ENCODE measurements at places on chromosomes 5 and 9.

DNA sequence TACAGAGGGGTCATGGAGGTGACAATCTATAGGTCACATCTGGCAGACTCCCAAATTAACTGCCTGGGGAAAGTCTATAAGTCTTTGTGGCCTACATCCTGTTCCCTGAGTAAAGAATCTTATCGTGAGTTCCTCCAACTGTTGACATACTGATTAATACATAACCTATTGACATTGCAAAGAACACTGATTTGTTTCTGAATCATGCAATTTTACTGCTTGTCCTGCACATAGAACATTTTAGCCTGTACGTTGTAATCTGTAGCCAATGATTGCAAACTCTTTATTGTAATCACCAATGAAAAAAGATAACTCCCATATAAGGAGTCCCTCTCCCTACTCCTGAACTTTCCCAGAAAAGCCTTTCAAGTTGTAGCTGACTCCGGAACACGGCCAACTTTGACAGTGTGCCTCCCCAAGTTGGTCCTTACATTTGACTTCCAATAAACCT is 18.8 kb upstream of the OR2K2 start:
- DNase-seq, result no peak

DNA sequence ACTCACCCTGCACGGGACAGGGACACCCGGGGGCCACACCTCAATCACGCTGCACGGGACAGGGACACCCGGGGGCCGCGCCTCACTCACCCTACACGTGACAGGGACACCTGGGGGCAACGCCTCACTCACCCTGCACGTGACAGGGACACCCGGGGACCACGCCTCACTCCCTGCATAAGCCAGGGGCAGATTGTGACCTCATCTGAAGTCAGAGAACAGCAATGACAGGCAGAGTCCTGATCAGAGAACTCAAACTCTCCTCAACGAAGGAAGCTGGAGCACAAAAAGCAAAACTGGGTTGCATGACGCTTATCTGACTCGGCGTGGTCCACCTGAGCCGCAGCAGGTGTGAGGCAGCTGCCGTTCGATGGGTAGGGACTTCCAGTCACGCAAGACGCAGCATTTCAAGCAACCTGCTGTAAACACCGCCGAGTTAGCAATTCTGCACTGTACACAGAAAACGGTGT is 3.2 kb downstream of the TERT start:
- no peak for DNase-seq

GRCh38 chr5:164354139-164354751 is 848.8 kb downstream of the MAT2B start:
- DNase-seq, result no peak

DNA sequence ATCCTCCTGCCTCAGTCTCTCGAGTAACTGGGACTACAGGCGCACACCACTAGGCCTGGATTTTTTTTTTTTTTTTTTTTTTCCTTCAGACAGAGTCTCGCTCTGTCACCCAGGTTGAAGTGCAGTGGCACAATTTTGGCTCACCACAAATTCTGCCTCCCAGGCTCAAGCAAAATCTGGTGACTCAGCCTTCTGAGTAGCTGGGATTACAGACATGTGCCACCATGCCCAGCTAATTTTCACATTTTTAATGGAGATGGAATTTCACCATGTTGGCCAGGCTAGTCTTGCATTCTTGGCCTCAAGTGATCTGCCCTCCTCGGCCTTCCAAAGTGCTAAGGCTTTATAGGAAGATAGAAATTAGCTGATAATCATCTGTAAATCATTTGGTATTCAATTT is 43.9 kb downstream of the NSA2 start:
- no peak for DNase-seq

DNA sequence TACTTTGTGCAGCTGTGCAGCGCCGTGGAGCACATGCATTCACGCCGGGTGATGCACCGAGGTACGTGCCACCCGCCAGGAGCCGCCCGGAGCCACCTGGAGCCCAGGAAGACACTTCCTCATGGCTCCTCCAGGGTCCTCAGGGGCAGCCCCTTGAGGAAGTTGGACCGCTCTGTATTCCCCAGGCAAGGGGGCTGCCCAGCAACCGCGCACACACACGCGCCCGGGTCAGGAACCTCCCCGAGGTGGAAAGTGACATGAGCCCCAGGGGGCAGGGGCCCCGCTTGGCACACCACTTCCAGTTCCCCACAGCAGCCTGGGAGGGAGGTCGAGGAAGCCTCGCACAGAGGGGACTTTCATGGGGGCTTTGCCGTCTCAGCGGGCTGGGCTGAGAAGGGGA is 68.6 kb downstream of the NEK6 start:
- DNase-seq, result no peak

DNA sequence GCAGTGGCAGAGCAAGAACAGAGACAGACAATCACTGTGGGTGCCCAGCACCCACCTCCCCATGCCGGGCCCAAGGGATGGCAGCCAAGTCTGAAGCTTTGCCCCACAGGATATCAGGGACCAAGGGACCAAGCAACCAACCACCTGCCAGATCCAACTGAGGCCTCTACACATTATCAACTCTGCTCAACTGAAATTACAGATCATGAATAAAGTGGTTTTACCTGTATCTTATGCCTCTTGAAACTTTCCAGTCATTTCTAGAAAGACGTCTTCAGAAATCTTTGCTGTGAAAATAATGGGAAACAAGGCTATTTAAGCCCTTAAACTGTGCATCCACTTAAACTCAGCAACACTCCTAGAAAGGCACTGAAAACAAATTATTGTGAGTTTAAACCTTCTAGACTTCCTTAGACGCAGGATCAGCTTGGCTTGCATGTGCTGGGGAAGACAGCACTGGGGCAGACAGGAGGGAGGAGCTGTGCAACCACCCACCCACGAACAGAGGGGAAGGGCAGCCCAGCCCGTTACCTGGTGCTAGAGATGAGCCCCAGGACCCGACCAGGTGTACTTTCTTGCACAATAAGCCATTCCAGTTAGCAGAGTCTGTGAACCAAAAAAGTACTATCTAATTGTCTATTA is 80.0 kb downstream of the SEMA4D start:
- no peak for DNase-seq

DNA sequence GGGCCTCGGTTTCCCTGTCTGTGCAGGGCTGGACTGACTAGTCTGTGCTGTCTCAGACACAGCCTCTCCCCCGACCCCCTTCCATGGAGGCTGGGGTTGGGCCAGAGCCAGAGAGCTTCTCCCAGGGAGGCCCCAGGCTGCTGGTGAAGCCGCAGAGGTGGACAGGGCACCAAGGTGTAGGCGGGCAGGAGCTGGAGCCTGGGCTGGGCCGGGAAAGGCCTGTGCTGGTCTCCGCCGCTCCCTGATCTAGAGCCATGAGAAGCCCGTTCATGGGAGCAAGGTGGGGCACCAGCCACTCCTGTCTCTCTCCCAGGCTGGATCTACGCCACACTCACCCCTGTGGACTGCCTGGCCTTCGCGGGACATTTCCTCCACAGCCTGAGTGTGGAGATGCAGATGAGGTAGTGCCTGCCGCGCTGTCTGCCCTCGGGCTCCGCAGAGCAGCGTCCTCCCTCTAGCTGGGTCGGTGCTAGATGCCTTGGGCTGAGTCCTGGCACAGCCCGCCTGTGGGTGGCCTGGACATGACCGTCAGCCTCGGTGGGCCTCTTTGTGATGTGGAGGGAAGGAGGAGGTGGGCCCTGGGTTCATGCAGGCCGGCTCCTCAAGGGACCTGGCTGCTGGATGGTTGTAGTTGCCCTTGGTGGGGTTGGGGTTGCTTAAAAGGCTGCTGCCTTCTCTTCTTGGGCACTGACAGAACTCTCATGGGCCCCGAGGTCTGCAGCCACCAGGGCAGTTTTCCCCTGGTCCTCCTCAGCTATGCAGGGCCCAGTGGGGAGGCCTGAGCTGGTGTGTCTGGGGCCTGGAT is 79.4 kb downstream of the PHF2 start:
- no peak for DNase-seq

GRCh38 chr5:151245680-151246219 is 7.2 kb upstream of the GM2A start:
- no peak for DNase-seq

GRCh38 chr5:82480331-82480730 is 202.2 kb upstream of the RPS23 start:
- DNase-seq, result no peak

DNA sequence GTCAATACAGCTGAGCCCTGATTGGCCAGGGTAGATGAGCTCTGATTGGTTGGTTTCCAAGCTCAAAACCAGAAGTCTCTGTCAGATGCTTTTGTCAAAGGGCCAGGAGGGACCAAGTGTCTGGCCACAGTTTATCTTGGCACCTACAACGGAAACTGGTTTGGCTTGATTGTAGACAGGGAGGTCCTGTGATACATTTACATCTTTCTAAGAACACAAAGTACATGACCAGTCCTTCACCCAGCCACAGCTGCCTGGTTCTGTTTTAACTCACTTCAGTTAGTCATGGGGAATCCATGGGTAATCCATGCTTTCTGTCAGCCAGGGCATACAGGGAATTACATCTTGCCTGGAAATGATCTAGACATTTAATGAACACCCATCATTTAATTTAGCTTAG is 171.2 kb downstream of the SLC12A2 start:
- DNase-seq, result no peak

DNA sequence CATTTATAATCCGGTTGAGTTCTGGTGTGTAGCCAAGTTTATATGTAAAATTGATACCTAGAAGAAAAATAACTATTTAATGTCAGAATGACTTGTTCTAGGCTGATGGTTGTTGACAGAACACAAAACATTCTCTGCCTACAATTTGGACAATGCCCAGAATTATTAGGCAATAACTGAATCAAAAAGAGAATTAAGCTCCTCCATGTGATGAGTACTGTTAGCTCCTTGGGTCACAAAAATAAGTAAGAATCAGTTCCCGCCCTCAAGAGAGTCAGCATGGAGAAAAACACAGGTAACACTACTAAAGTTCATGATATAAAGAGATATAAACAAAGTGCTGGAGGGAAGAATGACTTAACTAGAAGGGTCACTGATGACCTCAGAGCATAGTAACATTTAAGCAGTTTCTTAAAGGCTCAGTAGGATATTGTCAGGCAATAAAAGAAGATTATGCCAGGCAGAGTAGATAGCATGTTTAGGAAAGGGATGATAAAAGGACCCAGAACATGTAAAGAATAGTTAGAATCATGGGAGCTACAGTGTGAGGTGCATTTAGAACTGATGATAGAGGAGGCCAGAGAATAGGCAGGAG is 200.5 kb upstream of the ACTBL2 start:
- no peak for DNase-seq

DNA sequence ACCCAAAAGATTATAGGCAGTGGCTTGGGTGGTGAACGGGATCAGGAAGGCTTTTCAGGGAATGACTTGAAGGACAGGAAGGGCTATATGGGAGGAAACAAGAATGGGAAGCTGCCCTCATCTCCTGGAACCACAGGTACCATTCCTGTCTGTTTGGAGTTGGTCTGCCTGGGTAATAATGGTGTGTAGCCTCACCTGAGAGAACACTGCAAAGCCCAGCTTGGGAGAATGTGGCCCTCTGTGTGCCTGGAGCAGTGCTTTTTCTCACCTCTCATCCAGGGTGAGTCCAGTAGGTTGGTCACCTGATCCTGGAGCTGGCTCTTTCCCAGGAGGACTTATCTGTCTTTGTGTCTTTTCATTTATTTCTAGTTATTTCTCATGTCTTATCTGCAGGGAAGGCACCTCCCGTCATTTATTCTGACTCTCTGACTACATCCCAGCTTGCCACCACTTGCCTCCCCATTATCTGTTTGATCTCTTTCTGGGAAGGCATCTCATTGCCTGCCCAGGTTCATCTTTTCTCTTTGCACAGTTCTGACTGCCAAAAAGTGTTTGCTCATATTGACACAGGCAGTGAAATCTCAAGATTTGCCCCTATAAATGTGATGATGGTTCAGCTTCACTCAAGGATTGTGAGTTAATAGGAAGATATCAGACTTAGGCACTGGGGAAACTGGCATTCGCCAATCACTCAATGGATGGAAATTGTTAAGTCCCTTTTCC is 22.5 kb upstream of the OR2S2 start:
- DNase-seq, result no peak

- no peak for DNase-seq
These were observed 26.2 kb downstream of the AGTPBP1 start for GRCh38 chr9:85715587-85715986.
